A549 treated with GW870086 at 1 μM for 4 hours (cell line): ENCODE measurements at places on chromosomes 6 and 20. TPM values are rescaled to one million over a fixed set of nuclear protein-coding genes. Genes with fewer than 3 reads are reported as not detected.

The MEP1A gene
- total RNA-seq = not detected in 5 replicates

The RNGTT gene
- 6.9 to 10.1 TPM (median 8.7 TPM) in 5 replicates for total RNA-seq

The ARG1 gene
- not detected in 5 replicates for total RNA-seq

The MYH7B gene
- 0.06 to 0.19 TPM (median 0.12 TPM) in 5 replicates for total RNA-seq

The LRRN4 gene
- total RNA-seq = 0.05 to 0.06 TPM in 2 of 5 replicates, not detected in the others

The MAPK14 gene
- total RNA-seq = 21.7 to 28.6 TPM (median 25.7 TPM) in 5 replicates

The ZSCAN12 gene
- 1.3 to 1.8 TPM (median 1.8 TPM) in 5 replicates for total RNA-seq

The GTF2H4 gene
- total RNA-seq = 18.6 to 23.4 TPM (median 19.9 TPM) in 5 replicates

The TNXB gene
- total RNA-seq = 0.42 to 1.3 TPM (median 0.65 TPM) in 5 replicates

The OPRL1 gene
- 0.70 to 0.88 TPM (median 0.75 TPM) in 5 replicates for total RNA-seq
